Hematopoietic multipotent progenitor cell treated with erythropoietin and hydrocortisone succinate and interleukin-3 and kit ligand, for 4 days (in vitro differentiated cells): ENCODE measurements at places on chromosomes 2 and 18.

DNA sequence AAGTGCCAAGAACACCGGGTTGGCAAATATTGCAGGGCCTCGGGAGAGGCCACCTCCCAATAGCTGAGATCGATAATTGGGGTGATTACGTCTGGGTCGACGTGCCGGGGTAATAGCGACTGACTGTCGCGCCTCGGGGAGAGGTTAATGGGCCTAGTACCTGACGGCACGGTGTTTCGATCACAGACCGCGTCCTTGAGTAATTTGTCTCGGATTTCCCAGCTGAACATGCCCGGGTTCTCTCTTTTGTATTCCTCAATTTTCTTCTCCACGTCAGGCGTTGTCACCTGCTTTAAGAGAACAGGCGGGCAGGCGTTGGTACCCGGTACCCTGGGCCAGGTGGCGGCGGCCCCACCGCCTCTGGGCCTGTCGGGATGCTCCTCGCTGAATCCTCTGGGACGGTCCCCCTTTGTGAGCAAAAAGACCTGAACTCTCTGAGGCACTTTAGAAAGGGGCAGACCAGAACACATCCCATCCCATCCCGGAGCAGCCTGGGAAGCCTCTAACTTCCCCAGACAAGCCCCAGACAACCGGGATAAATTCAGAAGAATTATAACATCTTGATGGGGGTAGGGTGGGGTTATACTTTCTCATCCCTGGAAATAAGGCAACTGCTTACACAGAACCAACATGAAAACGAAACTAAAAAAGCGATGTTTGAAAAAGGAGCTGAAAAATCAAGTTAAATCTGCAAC lies 3.3 kb downstream of the PAX3 start:
- no peak for DNase-seq

- DNase-seq = no peak
These were observed 25.5 kb downstream of the PLEK start for GRCh38 chr2:68390586-68390985.

GRCh38 chr2:46913471-46914381 lies 1.9 kb downstream of the MCFD2 start:
- DNase-seq = peak; percentile 64

DNA sequence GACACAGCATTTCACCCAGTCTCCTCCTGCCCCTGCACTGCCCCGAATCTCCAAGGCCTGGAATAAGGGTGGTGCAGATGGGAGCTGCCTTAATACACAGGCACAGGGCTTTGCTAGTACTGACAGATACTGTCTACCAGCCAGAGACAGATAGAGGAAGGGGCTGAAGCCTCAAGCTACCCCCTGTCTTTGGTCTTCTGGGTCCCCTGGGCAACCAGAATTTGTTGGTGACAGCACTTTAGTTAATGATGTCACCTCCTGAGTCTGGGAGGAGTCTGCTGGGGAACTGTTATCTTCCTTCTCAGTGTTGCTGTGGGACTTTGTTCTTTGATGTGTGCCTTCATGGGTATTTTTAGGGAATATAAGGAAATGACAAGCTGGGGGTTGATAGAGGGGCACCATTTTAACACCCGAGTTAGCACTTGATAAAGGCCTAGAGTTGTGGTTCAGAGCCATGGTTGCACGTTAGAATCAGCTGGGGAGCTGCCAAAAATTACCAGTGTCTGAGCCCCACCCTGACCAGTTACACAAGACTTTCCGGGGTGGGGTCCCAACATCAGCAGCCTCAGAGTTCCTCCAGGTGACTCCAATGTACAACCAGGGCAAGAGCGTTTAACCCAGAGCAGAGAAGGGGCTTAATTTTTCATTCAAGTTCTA lies 136.8 kb downstream of the SMAD7 start:
- DNase-seq = peak; percentile 94

GRCh38 chr2:240250985-240251847 lies 110.8 kb upstream of the OTOS start:
- DNase-seq = peak; percentile 74

DNA sequence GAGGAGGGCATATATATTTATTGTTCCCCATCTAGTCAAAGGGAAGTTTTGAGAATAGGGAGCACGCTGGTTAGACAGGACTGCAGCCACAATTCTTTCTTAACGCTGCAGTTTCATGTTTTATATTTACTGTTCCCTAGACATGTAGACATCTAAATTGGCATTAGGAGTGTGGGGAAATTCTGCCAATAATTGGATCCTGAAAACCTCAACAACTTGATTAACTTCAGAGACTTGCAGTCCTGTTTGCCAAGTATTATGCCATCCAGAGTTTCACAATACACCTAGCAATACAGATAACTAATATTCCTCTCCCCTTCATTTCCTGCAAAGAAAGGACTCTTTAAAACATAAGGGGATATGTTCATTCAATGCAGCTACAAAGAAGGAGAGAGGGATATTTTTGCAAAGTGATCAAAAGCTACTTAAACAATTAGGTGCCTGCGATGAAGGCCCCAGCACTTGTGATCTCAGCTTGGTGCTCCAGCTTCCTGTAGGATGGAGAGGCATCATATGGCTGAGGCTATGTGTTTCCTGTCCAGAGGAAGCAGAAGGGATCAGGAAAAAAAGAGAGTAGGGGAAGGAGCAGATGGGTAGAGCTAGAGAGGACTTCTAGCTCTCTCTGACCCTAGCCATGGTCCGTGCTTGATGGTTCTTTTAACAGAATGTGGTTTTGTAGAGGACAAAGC lies 264.4 kb downstream of the MTX2 start:
- DNase-seq = no peak

DNA sequence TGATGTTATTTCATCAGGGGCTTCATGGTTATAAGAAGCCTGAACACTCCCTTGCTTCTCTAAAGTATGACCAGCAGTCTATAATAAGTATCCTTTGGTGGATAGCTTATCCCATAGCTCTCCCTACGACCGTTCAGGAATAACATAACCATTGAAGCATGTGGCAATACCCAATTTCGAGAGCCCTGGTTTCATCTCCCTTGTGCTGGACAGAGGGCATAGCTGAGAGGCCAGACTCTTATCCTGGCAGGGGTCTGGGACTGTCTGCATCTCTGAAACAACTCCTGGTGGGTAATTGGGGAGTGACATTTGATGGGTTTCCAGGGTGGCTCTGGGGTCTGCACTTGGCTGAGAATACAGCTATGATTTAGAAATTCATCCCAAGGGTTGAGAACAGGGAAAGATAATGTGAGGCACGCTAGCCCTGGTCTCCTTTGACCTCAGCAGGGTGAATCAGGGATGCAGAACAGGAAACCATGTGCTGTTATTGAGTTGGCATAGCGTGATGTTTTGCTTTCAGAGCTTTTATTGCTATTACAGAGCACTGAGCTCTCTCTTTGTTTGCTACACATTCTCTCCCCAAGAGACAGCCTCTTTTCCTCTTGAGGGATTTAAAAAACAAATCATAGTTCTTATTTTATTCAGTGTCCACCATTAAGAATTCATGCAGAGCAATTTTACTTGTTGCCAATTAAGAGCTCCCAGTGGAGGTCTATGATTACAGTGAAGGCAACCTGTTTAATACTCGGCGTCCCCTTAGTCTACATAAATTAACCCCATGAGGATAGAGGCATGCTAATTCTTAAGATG lies 274.5 kb downstream of the NCKAP5 start:
- DNase-seq = no peak

DNA sequence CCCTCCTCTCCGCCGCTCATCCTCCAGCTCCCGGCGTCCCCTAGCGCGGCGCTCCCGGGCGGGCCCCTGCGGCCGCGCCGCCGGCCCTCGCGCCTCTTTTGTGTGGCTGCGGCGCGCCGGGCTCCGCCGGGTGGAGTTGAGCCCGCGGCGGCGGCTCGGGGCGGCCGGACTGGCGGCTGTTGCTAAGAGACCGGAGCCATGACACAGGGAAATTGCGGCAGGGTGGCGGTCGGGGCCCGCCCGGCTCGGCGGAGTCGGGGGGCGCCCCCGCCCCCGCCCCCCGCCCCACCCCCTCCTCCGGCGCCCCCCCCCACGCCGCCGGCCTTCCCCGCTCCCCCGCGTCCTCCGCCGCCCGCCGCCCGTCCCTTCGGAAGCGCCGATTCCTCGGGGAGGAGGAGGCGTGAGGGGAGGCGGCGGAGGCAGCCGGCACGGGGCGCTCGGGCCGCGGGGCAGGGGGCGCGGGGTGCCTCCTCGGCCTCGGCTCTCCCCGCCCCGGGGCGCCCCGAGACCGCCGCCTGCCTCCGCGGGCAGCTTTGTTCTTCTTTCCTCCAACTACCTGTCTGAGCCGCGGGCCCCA lies at the start of gene TMEM200C:
Gene TMEM200C, minus strand, starts transcription at position 224 of the 577 bp plus-strand sequence. CDS start 3,459 bp downstream, outside the sequence.
- DNase-seq = peak; percentile 36

- no peak for DNase-seq
These were observed 213.9 kb downstream of the SH3RF3 start for GRCh38 chr2:109342930-109343329.

DNA sequence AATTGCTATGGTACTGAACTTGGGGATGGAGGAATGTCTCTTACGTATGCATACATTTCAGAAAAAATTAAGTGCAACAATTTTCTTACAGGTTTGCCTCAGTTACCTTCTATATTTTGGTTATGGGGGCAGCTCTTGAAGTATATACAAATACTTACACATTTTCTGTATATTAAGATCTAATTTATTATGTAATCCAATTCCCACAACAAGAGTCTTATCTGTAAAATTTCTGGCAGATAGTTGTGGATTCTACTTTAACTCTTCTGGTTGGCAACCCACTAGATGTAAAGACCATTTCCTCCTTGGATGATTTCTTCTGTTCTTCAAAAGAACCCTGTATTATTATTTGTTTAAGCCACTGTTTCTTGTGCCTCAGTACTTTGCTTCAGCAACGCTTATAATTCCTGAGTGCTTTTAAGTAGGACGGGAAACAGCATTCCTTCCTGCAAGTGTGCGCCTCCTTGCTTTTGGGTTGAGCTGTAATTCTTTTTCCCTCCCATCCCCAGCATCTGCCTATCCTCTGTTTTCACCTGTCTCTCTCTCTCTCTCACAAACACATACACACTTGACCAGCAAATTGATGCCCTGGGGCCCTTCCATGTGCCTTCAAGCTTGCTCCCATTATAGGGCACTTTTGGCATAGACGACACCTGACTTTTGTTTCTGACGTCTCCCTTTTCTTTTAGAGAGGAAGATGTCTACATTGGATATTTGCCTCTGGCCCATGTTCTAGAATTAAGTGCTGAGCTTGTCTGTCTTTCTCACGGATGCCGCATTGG lies 61.4 kb downstream of the ACSL3 start:
- DNase-seq = no peak

- peak; percentile 45 for DNase-seq
These were observed 146.3 kb upstream of the SKOR2 start for GRCh38 chr18:47397671-47398319.

DNA sequence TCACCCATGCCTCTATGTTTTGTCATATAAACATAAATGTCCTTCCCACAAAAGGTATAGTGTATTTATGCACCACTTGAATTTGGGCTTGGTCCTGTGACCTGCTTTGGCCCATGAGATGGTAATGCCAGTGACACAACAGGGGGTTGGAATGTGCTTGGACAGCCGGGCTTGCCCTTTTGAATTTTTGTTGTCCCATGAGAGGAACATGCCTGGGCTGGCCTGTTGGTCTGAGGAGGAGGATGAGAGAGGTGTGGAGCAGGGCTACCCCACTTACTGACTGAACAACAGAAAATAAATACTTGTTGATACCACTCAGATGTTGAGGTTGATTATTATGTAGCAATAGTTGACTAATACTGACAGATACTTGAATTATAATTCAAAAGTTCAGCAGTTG lies 63.2 kb upstream of the TCF4 start:
- DNase-seq = no peak

DNA sequence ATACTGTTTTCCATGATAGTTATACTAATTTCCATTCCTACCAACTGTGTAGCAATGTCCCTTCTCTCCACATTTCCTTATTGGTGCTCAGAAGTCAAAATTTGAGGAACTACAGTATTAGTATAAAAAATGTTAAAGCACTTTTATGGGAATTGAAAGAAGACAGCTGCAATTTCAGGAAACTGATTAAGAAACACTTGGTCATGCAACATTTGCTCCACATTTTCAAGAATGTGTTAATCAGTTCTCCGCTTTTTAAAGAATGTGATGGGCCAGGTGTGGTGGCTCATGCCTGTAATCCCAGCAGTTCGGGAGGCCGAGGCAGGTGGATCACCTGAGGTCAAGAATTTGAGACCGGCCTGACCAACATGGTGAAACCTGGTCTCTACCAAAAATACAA lies 33.6 kb upstream of the MGAT4A start:
- peak; percentile 26 for DNase-seq

GRCh38 chr2:223081789-223082188 lies 29.8 kb downstream of the KCNE4 start:
- no peak for DNase-seq

DNA sequence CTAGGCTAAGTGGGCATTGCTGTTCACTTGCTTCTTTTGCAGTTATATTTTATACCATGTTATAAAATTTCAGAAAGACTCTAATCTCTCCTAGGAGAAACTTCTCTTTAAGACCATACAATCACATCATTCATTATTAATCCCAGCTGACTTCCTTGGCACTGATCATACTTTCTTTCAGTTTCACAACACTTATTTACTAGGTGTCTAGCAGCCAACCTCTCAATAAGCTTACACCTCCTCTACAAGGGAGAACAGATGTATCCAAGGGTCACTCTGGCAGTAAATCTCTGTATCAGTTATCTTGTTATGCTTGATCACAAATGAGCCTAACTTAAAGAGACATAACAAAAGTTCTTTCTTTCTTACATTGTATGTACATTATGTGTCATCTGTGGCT lies 69.8 kb upstream of the EPB41L5 start:
- DNase-seq = no peak

- DNase-seq = no peak
These were observed 21.7 kb downstream of the METTL21A start for GRCh38 chr2:207603486-207603885.

GRCh38 chr2:86029873-86030272 lies 75.8 kb downstream of the POLR1A start:
- DNase-seq = no peak

DNA sequence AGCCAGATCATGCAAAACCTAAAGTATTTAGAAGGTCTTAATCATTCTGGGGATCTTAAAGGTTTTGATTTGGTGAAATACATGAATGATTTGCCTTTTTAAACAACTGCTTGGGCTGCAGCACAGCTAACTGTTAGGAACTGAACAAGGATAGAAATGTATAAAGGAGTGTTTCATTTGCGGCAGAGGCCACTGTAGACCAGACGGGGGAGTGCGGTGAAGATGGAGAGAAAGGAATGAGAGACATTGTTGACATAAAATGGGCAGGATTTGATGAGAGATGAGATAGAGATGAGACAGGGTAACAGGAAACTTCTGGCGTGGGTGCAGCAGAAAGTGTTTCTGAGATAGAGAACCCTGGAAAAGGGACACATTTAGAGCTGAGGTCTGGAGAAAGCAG lies 308.1 kb downstream of the TMX3 start:
- DNase-seq = no peak

- DNase-seq = no peak
These were observed 96.7 kb downstream of the RHOB start for GRCh38 chr2:20543469-20544152.
